WERI-Rb-1 (cell line): ENCODE measurements at places on chromosomes 5 and 9.

GRCh38 chr5:19189176-19189575 lies 798.8 kb downstream of the CDH18 start:
- DNase-seq: no peak

DNA sequence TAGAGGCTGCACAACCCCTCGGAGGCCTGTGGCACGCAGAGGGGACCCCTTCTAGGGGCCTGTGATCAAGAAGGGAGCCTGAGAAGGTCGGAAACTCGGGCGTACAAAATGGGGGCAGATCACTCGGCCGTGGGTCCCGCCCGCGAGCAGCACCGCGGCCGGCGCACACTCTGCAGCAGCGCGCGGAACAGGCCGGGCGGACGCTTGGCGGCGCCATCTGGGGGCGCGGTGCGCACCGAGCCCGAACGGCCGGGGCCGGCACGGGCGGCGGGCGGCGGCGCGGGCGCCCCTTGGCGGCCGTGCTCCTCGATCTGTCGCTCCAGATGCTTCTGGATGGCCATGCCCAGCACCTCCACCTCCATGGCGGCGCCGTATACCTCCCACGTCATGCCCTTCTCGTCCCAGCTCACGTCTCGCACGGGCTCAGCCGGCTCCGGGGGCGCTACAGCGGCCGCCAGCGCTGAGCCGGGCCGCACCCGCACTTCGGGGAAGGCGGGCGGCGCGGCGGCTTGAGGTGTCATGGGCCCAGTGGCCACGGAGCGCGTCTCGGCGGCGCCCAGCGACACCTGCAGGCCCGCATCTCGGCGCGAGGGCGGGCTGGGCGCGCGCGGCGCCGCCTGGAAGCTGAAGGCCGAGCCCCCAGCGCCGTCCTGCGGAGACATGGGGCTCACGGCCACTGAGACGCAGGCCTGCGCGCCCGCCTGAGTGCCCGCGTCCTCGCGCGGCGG lies 13.1 kb downstream of the GPRIN1 start:
- DNase-seq: no peak

DNA sequence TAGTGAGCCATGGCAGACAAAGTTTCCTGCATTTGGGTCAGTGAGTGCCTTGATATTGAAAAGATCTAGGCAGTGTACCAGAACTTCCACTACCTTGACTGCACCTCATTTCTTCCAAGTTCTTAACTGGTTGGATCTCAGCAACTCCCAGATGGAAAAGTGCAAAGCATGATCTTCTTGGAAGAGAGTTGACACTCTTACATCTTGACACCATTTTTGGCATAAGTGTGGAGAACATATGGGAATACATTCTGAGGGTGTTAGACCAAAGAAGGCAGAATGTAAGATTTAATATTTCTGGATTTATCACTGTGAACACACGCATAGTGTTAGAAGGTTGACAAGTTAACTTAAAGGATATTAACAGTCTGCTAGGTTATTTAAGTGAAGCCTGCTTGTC lies 555.1 kb upstream of the CTNND2 start:
- DNase-seq: no peak

GRCh38 chr5:148978370-148979082 lies 84.3 kb downstream of the SH3TC2 start:
- DNase-seq: no peak

GRCh38 chr9:107286057-107286456 lies 3.0 kb downstream of the RAD23B start:
- DNase-seq: no peak

DNA sequence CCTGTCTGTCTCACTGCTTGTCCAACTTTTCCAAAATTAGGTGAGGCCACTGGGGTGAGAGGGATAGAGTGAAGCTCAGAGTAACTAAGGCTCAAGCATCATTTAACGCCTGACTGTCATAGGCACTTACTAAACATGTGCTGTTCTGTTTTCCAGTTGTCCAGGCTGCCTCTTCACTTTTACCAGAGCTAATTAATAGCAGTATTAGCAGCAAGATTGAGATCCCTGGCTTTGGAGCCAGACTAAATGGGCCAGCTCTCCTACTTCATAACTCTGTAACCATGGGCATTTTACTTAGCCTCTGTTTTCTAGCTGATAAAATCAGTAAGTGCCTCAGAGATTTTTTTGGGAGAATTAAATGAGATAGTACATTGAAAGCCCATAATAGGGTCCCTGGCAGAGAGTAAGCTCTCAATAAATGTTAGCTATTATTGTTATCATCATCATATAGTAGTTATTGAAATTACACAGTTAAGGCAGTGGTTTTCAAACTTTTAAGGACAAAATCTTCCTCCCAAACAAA lies 146.2 kb upstream of the LHFPL2 start:
- DNase-seq: no peak

GRCh38 chr5:149888280-149888679 lies 56.3 kb downstream of the PDE6A start:
- no peak for DNase-seq

- no peak for DNase-seq
Measured at GRCh38 chr9:4550777-4551484, 60.7 kb downstream of the SLC1A1 start.

DNA sequence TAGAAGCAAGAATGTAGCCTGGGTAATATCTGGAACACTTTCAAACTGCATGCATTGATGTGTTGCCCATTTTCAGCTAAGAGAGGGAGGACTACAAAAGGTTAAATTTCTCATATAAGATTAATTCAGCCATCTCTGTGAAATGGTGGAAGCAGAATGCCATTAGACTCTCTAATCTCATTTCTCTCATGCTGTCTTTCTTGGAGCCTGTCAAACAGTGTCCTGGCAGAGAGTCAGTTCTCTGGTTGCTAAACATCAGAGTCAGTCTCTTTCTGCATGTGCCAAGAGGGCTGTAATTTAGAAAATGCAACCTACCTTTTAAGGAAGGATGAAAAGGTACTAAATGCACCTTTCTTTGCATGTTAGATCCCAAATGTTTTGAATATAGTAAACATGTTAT lies 910 bp upstream of the GARNL3 start:
- DNase-seq: no peak

DNA sequence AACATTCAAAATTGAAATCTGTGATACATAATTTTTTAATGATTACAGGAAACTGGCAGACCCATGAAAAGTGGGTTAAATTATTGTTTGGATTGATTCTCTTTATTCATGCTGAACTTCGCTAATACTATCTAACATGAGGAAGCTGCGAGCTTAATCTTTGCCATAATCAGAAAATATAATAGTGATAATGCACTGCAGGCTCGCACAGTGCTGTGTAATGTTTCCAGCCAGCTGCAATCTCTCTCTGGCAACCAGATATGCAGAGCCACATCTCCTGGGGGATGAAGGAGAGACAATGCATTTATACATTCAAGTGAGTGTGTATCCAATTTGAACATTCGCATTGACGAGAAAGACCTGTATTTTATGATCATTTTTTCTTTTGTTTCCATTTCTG lies 669.7 kb upstream of the RGMB start:
- DNase-seq: no peak

- no peak for DNase-seq
Measured at GRCh38 chr5:16076657-16077056, 102.9 kb downstream of the MARCHF11 start.

DNA sequence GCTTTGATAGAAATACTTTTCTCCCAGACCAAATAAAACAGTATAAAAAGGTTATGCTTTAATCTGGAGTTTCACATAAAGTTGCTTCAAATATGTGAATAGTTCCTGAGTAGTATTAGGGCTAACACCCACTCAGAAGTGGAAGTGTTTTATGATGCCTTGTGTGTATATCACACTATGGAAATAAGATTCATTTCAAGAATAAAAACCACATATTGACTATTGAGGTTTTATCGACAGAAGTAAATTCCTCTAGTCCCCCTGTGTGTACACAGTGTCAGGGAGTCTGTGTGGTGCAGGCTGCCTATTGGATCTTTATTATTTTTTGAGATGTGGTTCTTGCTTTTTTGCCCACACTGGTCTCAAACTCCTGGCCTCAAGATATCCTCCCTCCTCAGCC lies 20.8 kb upstream of the LRRTM2 start:
- no peak for DNase-seq

- no peak for DNase-seq
Measured at GRCh38 chr9:116701940-116702642, 15.0 kb downstream of the TRIM32 start.

GRCh38 chr9:91604451-91605179 lies 181.0 kb upstream of the NFIL3 start:
- DNase-seq: no peak

DNA sequence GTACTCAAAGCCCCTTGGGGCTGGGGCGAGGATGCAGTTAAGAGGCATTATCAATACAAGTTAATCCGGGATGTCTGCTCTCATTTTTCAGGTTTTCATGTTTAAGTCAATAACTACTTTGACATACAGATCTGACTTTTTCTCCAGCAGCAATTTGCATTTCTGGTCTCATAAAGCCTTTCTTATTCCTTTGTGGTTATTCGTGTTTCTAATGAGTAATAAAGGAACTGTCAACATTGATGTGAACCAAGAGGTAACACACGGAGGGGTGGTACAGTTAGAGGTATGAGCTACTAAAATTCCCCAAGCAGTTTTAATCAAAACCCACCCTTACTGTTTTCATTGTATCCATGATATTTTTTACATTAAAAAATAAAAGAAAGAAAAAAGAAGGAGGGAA lies 138.0 kb upstream of the NFIB start:
- DNase-seq: no peak

DNA sequence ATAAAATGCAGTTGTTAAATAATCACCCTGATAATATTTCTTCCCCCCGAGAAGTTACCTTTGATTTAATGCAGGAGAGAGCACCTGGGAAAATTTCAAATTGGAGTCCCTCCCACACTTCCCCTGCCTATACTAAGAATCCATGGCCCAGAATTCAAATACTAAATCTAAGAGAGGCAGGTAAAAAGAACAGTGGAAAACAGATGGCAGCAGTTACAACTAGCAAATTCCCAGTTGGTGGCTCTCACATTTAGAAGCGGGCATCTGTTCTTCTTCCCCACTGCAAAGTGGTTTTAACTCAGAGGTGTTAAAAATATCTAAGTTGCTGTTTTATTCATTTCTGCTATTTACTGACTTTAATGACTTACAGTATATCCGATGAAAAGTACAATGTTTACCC lies 210.4 kb upstream of the ELAVL2 start:
- DNase-seq: no peak

DNA sequence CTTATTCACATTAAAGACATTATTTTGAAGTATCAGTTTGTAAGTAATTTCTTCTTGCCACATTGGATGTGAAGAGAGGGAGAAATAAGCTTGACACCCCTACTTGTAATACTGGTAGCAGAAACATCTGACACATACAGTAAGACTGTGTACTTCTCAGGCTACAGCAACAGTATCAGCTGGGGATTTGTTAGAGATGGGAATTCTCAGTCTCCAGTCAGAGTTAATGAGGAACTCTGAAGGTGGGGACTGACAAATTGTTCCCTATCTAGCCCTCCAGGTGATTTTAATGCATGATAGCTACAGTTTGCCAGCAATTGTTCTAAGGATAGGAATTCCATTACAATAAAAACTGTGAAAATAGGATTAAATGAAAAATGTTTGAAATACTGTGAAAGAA lies 524.8 kb downstream of the PRR16 start:
- no peak for DNase-seq

DNA sequence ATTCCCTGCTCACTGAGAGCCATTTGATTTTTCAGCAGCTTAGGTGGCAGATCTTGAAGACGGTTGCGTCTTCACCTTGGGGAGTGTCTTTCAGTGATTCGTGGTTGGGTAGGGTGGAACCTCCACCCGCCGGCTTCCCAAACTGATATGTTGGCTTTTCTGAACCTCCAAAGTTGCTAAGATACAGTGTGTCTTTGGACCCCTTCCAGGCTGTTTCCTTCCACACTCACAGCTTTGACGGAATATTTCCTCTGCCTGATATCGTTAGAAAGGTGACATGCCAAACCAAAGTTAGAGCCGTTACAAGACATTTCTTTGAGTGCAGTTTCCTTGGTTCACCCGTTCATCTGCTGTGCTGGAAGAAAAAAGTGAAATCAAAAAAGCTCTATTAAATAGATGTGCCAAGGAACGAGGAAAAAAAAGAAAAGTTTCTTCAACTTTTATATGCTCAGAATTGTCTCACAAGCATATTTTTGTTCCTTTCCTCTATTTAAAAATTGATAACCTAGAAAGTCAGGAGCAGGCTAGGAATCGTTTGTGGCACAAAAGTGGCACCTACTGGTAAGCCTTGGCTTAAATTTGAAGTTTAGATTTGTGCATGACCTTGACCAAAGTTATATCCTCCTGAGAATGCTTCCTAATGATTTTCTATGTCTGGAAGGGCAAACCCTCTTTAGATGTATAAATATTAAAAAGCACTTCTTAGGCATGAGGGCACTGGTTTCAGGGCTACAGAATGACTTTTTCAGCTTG lies 270.7 kb upstream of the WWC1 start:
- DNase-seq: no peak

- no peak for DNase-seq
Measured at GRCh38 chr5:72314571-72315172, 5.4 kb downstream of the MRPS27 start.

GRCh38 chr9:37987467-37987981 lies 81.5 kb downstream of the SHB start:
- no peak for DNase-seq

- no peak for DNase-seq
Measured at GRCh38 chr5:98209418-98209817, 564.0 kb upstream of the RGMB start.

- no peak for DNase-seq
Measured at GRCh38 chr9:8826281-8826680, 1026.7 kb upstream of the DMAC1 start.

DNA sequence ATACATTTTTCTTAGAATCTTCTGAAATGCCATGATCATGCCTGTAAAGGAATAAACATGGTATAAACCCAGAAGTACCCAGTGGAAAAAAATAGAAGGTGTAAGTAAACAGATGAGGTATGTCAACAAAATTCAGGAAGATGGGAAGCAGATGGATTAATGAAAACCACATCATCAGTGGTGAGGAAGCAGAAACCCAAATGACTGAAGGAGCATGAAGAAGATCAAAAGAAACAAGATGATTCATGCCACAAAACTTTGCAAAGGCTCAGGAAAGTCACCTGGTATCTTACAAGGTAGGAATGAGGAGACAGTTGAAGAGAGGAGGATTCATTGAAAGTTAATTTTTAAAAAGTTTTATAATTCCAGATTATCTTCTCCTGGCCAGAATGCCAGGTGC lies 132.8 kb upstream of the PAPPA start:
- no peak for DNase-seq

DNA sequence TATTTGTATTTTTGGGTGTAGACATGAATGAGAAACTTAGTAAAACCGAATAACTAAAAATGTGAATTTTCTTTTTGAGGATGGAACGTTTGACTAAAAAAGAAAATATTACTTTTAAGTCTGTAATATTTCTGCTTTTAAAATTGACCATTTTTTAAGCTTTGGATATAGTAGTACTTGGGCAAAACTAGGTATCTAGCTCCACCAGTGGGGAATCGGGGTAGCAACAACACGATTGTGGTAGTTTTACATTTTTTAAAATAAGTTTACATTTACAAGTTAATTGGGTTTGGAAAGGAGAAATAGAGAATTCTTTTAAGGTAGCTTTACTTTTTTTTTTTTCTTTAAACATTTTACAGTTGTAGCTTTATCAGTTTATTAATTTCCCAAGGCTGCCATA lies 154.4 kb downstream of the MAN2A1 start:
- no peak for DNase-seq

- DNase-seq: no peak
Measured at GRCh38 chr5:56183506-56183905, 49.6 kb downstream of the ANKRD55 start.

GRCh38 chr5:173733425-173733824 lies 117.0 kb upstream of the BOD1 start:
- peak; percentile 64 for DNase-seq
